ENCODE measurements at places on chromosomes 1 and 21.

GRCh38 chr21:28767523-28767922 is 225.2 kb downstream of the LTN1 start:
- no peak for DNase-seq

DNA sequence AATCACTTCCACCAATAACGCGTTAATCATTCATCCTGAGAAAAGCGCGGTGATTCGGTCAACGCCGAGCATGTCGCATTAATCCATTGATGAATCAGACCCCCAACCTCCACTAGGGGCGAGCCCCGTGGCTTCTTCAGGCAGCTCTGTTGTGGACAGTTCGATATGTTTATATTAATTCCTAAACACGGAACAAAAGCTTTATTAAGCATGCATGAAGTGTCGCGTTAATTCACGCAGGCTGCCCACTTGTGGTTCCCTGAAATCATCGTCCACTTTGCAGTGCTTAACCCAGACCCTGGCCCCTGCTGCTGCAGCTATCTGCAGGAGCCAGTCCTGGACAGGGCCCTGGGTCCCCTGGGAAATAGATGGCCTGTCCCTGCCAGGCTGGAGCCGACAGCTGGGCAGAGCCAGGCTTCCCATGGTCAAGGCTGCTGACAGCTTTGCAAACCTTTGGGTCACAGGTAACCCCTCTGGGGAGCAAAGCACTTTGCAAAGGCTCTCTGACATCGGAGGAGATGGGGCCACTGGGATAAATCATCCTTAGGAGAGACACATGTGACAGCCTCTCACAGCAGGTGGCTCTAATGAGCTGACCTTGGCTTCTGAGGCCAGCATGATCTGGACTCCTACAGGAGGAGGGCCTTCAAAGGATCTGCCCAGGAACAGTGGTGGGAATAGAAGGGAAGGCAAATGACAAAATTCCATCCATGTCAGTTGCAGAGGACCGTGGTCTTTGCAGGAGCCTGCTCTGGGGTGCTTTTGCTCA is 137.0 kb upstream of the AJAP1 start:
- DNase-seq, result no peak

- no peak for DNase-seq
These were observed 908 bp upstream of the ELK4 start for GRCh38 chr1:205632669-205633169.

DNA sequence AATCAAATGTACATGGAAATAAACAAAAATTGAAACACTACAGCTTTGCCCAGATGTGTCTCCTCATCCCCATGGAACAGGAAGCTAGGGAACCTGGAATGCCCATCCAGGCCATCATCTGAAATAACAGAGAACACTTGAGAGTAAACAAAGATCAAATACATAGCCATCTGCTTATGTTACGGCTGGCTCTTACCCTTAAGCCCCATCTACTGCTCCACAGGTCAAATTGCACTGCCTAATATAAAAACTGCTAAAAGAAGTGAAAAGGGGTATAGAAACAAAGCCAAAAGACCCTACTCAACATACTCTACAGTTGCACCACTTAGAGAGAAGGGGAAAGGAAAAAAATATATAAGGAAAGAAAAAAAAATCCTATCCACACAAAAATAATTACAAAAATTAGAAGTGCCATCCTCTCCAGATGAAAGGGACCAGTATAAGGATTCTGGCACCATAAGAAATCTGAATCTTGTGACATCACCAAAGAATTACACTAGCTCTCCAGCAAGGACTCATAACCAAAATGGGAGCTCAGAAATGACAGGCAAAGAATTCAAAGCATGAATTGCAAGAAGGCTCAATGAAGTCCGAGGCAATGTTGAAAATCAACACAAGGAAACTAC is 26.9 kb downstream of the OR6Y1 start:
- DNase-seq, result no peak

GRCh38 chr1:3070644-3071564 is 1.9 kb downstream of the PRDM16 start:
- DNase-seq, result no peak
